Glutamatergic neuron (in vitro differentiated cells): ENCODE measurements at places on chromosomes 7 and 10. TPM values are rescaled to one million over a fixed set of nuclear protein-coding genes. Genes with fewer than 3 reads are reported as not detected.
A peak's percentile ranks its signal among the peaks of the same experiment; 100 is the strongest.

DNA sequence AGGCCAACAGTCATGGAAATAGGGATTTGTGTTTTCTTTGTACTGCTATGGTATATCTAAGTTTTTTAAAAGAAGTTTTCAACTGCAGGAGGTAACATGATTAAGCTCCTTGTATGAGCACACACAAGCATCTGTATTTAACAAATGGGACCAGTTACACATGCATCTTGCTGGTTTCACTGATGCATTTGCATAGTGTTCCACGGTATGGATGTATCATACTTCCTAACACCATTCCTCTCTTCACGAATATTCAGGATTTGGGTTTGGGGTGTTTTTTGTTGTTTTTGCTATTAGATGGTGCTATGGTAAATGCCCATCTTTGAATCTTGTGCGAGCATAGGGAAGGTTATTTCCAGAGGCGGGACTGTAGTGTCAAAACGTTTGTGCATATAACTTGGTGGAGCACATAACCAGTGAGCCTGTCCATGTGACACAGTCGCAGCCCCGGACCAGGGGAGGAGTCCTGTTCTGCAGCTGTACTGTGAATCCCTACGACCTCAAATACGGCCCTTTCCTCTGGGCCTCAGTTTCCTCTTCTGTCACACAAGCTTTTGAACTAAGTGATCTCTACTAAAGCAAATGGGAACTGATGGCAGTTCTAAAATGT, 1.9 kb downstream of the H2BK1 start:
- no peak for DNase-seq

DNA sequence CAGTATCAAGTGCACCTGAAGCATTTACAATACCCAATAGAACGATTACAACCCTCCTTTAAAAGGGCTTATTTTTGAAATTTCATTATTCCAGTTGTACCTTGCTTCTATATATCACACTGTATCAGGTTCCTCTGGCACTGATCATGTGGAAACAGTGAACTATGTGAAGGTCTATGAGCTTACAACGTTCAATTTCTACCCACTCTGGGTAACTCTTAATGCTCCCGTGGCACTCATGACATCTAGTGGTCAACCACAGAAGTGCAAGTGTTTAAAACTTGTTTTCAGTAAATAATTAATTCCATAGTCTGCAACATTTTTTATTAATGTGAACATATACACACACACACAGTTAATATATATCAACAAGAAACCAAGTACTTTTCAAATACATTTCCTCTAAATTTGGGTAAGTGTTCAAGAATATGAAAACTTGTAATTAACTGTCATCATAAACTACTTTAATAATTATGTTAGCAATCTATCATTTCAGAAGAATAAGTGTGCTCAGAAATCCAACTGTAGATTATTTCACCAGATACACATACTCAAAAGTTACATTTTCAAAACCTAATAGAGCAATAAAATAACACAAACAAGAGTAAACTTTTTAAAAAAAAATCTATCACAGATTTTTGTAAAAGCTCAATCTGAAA, 61.0 kb downstream of the MPP7 start:
- peak; percentile 35 for DNase-seq

DNA sequence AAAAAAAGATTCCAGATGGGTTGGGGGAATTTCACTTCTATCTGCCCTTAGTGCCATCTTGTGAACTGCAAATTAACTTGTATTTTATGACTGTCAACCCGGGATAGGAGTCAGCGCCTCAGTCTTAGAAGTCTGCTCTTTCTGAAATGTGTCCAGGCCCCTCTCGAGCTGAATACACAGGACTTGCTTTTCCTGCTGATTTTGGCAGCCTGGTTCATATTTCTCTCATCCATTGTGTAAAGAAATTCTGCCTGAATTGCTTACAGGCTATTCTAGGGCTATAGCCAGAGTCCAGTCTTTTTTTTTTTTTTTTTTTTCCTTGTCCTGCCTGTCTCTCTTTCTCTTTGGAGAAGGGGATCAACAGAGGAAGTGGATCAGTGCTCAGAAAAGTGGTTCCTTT, 24.6 kb downstream of the GATA3 start:
- DNase-seq = no peak

GRCh38 chr7:73809467-73809951, 21.3 kb upstream of the CLDN4 start:
- DNase-seq = no peak

PDE6C gene
- total RNA-seq = not detected

VPS37D gene
- total RNA-seq = 17.2 TPM
